ENCODE measurements at places on chromosomes 16 and 17.

GRCh38 chr16:23496821-23497542, 13.3 kb downstream of the GGA2 start:
- DNase-seq, result no peak

DNA sequence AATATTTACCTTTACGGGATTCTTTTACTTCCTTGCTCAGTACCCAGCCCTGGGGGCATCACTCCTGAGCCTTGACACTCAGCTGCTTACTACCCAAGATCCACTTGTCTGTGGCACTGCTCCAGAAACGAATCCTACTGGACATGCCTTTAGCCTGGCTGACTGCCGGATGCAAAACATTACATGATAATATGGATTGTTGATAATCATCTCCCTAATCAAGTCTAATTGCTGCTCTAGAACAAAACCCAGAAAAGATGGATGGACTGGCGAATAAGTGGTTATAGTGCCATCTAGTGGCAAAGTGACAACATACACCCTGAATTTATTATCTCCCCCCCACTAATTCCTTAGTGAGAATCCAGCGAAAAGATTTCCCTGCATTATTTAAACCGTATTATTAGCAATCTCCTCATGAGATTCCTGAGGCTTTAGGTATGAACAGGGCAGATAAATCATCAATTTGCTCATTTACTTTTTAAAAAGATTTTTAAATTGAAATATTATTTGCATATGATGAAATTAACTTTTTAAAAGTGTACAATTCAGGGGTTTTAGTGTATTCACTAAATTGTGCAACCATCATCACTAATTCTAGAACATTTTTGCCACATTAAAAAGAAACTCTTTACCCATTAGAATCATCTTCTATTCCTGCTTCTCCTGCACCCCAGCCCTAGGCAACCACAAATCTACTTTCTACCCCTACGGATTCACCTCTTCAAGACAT, 61.6 kb downstream of the RGS9 start:
- no peak for DNase-seq

DNA sequence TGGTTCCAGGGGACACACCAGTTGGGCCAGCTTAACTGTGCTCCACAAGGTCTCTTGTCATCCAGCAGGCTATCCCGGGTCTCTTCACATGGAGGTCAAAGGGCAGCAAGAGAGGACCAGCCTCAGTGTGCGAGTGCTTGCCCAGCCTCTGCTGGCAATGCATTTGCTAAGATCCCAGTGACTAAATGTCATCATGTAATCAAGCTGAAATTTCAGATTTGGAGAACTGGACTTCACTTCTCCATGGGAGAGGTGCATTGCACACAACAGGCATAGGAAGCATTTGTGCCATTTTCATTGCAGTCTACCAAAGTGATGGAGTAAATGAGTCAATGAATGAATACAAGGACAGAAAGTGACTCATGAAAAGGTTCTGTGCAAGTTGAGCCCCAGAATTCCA, 51.2 kb upstream of the KDM8 start:
- DNase-seq, result no peak

GRCh38 chr16:59045501-59045900, 311.4 kb upstream of the GOT2 start:
- no peak for DNase-seq

DNA sequence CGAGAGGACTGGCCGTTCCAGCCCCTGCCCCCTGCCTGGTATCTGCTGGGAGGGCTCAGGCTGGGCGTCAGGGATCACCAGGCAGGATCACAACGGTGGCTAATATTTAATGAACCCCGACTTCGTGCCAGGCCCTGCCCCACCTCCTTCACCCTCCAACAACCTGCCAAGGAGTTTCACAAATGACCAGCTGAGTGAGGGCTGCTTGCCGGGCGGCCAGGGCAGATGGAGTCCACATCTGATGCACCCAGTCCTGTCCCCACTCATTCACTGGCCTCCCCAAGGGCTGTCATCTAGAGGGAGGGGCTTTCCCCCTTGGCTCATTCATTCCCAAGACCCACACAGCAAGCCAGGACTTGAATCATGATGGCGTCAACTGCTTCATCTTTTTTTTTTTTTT, 17.5 kb downstream of the UBALD1 start:
- DNase-seq, result no peak

GRCh38 chr17:20565711-20566110, 13.8 kb upstream of the CDRT15L2 start:
- no peak for DNase-seq

- DNase-seq, result no peak
These were observed 23.1 kb downstream of the STAT5A start for GRCh38 chr17:42311240-42312034.

GRCh38 chr16:57261806-57262205, 16.7 kb downstream of the ARL2BP start:
- peak; percentile 38 for DNase-seq

DNA sequence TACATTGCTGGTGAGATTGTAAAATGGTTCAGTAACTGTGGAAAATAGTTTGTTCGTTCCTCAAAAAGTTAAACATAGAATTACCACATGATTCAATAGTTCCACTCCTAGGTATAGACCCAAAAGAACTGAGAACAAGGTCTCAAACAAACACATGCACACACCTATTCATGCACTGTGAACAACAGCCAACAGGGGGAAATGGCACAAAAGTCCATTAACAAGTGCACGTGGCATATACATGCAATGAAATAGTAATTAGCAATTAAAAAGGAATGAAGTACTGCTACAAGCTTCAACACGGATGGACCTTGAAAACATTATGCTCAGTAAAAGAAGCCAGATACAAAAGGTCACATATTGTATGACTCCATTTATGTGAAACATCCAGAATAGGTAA, 23.8 kb downstream of the SDK2 start:
- no peak for DNase-seq

DNA sequence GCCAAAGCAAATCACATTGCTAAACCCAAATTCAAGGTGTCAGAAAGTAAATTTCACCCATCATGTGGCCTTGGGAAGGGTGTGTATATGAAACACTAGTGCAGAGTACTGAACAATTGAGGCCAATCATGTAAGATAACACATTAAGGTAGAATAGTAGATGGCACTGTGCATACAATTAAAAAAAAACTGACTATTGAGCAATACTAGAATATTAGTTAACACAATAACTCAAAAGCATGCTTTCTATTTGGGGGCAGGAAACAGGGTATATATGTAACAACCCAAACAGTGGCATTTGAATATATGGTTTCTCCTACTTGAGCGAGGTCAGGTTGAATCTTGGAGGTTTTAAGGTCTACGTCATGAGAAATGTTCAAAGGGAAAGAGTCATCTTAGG, 63.0 kb upstream of the DYNLRB2 start:
- no peak for DNase-seq

GRCh38 chr16:49608098-49608497, 234.5 kb downstream of the C16orf78 start:
- DNase-seq, result no peak

DNA sequence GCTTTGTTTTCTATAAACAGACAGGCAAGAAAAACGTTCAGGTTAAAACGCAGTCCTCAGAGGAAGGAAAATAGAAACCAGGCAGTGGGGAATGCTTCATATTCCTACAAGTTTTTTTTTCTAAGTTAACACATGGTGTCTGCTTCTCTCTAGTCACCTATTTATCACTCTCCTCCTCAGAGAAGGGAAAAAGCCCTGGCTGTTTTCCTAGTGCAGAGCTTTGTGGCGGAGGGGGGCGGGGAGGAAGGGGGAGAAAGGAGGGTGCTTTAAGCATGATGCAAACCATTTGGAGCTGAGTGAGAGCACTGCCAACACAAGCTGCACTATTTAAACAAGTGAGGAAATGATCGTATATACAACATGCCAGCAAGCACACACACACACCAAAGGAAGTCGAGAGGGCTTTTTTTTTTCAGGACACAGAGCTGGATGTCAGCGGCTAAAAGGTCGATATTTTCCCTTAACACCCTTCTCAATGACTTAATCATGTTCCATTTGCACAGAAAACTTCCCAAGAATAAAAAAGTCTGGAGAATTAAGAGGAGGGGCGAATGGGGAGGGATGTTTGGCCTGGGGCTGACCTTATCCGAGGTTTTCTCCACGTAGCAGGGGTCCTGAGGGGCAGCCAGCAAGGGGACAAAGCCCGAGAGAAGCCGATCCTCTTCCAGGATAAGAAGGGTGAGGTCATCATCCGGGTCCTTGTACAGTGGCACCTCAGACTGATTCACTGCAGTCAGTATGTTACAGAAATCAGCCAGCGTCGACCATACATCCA, 117.4 kb downstream of the HIC1 start:
- DNase-seq, result no peak

DNA sequence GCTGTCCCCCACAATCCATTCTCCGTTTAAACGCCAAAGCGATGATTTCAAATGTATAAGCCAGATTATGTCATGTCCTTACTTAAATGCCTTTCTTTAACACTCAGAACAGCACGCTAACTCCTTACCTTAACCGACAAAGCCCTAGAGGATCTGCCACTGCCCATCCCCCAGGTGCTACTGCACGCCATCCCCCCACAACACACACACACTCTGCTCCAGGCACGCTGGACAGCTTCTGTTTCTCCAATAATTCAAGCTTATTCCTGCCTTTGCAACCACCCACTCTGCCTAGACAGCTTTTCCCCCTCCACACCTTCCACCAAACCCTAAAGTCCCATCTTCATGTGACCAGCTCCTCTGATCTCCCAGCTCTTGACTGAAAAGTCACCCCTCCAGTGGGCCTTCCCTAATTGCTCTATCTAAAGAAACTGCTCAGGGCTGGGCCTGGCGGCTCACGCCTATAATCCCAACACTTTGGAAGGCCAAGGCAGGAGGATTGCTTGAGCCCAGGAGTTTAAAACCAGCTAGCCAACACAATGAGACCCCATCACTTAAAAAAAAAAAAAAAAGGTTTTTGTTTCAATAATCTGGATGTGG, 38.9 kb upstream of the RPL38 start:
- DNase-seq, result no peak

DNA sequence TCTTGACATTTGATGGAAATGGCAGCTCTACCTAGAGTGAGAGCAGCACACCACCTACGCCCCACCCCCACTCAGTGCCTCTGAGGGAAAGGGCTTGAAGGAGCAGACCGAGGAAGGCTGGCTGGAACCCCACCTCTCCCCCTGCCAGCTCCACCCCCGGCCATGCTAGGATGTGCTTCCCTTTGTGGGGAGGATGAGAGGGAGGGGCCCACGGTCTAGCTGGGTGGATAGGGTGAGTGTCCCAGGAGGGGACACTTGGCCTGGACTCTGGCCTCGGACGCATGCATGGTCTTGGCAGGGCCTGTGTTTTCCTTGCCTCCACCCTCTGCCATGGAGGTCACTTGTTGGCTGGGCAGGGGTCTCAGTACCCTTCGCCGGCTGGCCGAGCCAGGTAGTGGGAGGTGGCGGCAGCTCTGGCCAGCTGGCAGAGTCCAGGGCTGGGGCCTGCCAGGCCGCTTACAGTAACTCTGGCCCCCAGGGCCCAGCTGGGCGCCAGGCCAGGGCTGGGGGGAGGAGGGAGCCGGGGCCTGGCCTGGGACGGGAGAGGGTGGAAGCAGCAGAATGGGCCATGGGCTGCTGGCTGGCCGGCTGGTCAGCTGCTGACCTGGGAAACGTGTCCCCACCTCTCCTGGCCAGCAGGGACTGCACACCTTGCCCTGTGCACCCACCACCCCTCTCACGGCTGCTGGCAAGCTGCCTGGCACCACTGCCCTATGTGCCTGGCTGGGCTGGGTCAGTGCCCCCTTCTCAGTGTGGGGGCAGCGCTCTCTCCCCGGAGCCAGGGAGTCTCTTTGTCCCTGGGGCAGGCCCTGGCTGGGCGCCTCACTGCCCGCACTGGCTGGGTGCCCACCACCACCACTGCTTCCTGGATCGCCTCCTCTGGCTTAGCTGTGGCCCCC, 23.0 kb downstream of the RARA start:
- no peak for DNase-seq

DNA sequence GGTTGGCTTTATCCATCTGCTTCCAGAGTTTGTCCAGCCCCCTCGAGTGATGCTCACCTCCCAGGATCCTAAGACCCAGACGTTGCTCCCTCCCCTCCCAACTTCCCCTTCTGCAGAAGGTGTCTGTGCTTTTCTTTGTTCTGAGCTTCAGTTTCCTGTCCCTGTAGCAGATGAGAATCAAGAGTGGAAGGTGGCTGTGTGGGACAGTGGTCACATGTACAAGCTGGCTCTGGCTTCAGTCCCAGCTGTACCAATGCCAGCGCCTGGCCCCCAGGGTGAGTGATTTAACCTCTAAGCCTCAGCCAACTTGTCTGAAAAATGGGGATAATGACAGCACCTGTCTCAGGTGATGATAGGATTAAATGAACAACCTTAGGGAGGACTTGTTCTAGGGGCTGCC, 7.7 kb downstream of the PRR15L start:
- no peak for DNase-seq

DNA sequence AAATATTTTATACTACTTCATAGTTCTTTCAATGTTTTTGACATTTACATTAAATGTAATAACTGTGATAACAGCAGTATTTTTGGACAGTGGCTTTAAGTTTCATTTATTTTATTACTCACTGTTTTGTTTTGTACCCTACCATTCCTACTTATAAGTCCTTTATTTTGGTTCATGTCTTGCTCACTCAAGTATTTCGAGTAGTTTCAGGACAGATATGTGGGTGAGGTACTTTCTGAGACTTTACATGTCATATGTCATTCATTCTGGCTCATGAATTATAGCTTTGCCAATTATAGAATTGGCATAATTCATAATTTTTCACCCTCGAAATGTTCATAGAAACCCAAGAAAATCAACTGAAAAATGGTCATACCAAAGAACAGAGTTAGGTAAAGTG, 44.4 kb downstream of the PIK3R5 start:
- DNase-seq, result no peak

DNA sequence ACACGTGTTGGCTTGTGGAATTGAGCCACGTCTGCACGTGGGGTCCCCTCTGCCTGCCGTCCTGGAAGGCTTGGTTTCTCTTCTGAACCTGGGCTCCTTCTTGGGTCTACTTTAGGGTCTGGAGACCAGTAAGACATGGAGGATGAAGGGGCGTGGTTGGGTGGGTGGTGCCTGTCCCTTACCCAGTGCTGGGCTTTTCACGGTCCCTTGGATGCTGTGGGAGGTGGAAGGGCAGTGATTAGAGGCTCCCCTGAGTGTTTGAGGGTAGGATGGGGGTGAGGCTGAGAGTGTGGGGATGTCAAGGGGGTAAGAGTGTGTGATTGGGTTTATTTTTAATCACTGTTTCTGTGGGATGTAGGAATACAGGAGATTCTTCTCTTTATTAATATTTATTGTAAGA, 38.3 kb downstream of the MGAT5B start:
- no peak for DNase-seq

GRCh38 chr17:72340836-72341235, 220.0 kb downstream of the SOX9 start:
- no peak for DNase-seq

GRCh38 chr16:65961476-65962143, 404.9 kb upstream of the CDH5 start:
- DNase-seq, result no peak

DNA sequence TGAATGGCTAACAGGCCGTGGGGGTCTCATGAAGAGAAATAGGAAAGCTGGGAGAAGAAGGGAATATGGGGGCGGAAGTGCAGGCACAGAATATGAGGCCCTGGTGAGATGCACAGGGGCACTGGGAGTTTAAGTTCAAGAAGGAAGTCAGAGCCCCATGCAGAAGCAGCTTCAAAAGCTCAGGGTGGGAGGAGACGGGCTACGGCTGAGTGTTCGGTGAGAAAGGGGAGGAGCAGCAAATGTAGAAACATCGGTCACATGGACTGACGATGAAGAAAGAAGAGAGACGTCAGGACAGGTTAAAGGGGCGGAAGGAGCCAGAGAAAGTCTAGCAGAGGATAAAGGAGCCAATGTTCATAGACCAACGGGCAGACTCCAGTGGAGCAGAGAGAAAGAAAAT, 204.5 kb upstream of the ZFHX3 start:
- DNase-seq, result no peak

Measured in chondrocyte (in vitro differentiated cells).